ENCODE measurements at places on chromosomes 11 and 22.

GRCh38 chr11:11389238-11389637 is 36.2 kb upstream of the CSNK2A3 start:
- DNase-seq = no peak

DNA sequence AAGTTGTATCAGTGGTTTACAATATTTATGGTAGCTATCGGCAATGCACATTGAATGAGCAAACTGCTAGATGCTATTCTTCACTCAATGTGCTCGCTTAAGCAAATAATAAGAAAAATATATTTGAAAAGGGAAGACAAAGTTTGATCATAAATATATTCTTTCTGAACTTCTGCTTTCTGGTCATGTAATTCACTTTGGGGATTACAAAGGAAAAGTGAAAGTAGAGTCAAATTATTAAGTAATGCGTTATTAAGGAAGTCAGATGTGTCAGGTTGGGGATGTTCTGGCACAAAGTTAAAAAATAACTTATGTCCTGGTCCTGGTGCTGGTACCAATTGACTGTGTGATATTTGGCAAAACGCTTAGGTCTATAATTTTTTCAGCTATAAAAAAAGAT is 98.0 kb upstream of the TRIM77 start:
- DNase-seq = no peak

- DNase-seq = no peak
Measured at GRCh38 chr22:31947296-31947695, 3.0 kb downstream of the YWHAH start.

DNA sequence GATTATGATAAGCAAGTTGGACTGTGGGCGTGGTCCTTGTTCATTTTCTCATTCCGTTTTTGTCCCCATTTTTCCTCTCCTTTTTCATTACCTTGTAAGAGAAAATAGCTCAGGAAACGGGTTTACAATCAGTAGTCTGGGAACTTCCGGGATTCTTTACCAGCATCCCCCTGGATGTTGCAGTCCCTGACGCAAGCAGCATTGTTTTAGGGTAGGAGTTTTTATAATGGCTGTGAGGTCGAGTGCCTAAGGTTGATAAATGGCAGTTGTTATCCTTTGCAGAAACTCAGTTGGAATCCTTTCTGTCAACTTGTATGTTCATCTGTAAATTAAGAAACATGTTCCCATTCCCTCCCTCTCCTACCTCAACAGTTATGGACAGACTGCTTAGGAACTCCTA is 68.3 kb downstream of the ARHGEF12 start:
- no peak for DNase-seq

All from neural crest cell (in vitro differentiated cells).